ENCODE measurements at places on chromosomes 4 and X. TPM values are rescaled to one million over a fixed set of nuclear protein-coding genes. Genes with fewer than 3 reads are reported as not detected.

The YIPF7 gene
- not detected for total RNA-seq

DNA sequence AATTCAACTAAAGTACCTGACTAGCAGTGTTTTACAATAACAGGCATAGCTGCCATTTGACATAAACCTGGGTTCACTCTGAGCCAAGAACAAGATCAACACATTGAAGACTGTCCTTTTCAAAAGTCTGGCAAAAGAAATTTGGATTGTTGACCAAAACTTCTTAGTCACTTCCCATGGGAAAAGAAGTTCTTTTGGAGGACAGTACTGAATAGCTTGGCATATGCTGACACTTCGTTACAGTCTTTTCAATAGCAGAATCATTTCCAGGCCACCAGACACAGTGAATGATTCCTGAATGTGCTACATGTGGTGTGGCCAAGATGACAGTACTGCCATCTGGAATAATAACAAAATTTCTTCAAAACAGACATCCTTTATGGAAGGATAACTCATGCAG lies 560.3 kb downstream of the GRID2 start:
- no peak overlapping the region for H3K4me3 ChIP-seq
- no peaks in the 10 kb centered on the region for H3K27me3 ChIP-seq
- no peaks in the 10 kb centered on the region for H3K36me3 ChIP-seq
- H3K27ac ChIP-seq, result no peak overlapping the region

DNA sequence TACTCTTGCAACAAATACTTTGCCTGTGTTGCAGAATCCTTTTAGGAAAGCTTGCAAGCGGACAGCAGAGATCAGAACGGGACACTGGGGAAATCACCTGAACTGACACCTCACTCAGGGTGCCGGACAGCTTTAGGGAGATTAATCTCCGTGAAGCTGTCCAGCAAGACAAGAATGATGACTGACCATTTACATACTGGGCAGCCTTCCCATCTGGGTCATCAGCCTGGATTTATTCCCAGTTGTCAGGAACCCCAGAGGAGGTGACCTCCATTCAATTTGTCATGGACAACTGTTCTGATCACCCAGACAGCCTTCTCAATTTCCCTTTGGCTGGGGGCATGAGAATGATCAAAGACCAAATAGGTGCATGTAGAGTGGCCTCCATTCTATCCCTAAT lies 93.0 kb upstream of the EGFL6 start:
- H3K27me3 ChIP-seq, result no peaks in the 10 kb centered on the region
- H3K4me3 ChIP-seq, result no peak overlapping the region
- H3K36me3 ChIP-seq, result no peaks in the 10 kb centered on the region
- DNase-seq, result no peak

GRCh38 chrX:70452143-70452733 lies 7.6 kb downstream of the DLG3 start:
- peak; percentile 40 for DNase-seq
- no peaks in the 10 kb centered on the region for H3K36me3 ChIP-seq
- H3K4me3 ChIP-seq, result peak overlapping the region; percentile 47
- no peaks in the 10 kb centered on the region for H3K27me3 ChIP-seq
- H3K27ac ChIP-seq, result no peak overlapping the region
- H3K4me1 ChIP-seq, result peaks cover 13% of the 10 kb centered on the region

The DIAPH2 gene
- 6.0 TPM for total RNA-seq

The DMRTC1B gene
- total RNA-seq, result not detected

The GAGE12F gene
- total RNA-seq, result not detected

- H3K4me3 ChIP-seq, result peak overlapping the region; percentile 26
- peaks cover 38% of the 10 kb centered on the region for H3K4me1 ChIP-seq
- no peaks in the 10 kb centered on the region for H3K36me3 ChIP-seq
- no peaks in the 10 kb centered on the region for H3K27me3 ChIP-seq
- H3K27ac ChIP-seq, result no peak overlapping the region
Observed at GRCh38 chrX:56800801-56801200, 71.8 kb downstream of the NBDY start.
